Stimulated activated naive CD8-positive, alpha-beta T cell treated with anti-CD3 and anti-CD28 coated beads, Interleukin-15, Interleukin-2, amounts not matched to agents 100 U/mL and 50 U/mL, for 24 hours (primary cell): ENCODE measurements at places on chromosomes 12 and 14.

DNA sequence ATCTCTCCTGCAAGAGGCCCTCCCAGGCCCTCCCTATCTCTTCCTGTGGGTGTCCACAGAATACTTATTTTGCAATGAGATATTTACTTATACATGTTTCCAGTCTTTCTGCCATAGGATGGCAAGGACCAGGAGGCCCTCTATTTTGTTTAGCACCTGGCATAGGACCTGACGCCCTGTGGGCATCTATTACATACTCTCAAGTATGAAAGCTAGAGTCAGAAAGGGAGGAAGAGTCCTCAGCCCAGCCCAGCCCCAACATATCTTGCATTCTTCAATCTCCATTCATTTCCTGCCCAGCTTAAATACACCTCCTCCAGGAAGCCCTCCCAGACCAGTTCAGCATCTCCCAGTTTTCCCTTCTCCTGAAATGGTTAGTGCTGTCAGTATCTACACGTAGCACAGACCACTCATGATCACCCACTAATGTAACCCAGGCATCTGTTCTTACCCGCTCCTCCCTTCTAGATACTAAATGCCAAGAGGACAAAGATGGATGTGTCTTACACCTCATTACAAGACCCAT, 7.4 kb downstream of the FOXN4 start:
- no peak for DNase-seq

DNA sequence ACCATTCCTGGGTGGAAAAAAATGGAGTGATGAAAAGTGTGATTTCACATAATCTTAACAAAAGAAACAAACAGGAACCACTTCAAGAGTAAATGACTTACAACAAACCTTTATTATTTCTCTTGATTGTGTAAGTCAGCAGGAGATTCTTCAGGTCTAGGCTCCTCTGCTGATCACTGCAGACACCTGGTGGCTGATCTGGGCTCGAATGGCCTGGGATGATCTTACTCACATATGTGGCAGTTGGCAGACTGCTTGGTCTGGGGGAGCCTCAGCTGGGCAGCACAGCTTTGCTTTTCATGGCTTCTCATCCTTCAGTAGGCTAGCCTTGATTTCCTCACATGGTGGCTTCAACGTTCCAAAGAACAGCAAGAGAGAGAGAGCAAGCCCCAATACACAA, 215.4 kb upstream of the PRICKLE1 start:
- DNase-seq: no peak

DNA sequence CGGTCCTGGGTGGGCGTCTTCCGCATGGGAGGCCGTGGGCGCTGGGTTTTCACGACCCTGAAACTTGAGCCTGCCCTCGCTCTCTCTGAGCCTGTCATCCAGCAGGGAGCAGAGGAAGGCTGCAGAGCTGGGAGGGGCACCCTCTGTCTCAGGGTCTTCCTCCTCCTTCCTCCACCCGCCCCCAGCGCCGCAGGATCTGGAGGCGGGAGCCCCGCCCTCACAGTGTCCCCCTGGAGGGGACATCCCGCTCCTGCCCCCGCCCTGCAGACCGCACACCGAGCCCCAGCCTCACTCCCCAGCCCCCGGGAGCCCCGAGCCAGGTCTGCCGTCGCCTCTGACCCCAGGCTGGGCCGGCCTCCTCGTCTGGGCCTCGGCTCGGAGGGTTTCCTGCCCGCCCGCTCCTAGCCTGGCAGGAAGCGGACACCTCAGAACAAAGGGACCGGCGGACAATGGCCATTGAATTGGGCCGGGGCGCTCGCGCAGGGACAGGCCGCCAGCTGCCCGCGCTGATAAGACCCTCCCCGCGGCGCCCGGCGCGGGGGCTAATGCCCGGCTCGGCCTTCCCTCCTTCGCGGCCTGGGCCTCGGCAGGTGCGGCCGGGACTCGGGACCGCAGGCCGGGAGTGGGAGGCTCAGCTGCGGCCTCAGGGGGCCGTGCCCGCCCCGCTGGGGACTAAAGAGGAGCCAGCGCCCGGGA, 15.3 kb upstream of the NUDT14 start:
- DNase-seq: no peak

GRCh38 chr12:66751432-66752113, 72.7 kb upstream of the GRIP1 start:
- no peak for DNase-seq

DNA sequence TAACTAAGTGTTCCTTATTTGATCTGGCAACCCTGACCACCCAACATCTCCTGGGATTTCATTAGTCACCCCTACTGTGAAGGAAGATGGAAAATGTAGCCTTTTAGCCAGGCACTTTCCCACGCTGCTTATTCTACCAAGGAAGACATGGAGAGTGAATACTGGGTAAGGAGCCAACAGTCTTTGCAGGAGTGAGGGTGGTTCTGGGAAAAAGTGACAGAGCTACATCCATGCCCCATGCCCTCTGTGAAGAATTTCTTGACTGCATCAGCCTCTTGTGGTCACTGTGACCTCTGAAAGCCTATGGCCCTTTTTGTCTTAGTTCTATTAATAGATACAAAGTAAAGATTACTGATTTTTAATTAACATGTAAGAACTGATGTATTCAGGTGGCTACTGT, 196.0 kb upstream of the EEA1 start:
- no peak for DNase-seq

GRCh38 chr12:16392846-16393535, 45.5 kb downstream of the MGST1 start:
- DNase-seq: no peak

DNA sequence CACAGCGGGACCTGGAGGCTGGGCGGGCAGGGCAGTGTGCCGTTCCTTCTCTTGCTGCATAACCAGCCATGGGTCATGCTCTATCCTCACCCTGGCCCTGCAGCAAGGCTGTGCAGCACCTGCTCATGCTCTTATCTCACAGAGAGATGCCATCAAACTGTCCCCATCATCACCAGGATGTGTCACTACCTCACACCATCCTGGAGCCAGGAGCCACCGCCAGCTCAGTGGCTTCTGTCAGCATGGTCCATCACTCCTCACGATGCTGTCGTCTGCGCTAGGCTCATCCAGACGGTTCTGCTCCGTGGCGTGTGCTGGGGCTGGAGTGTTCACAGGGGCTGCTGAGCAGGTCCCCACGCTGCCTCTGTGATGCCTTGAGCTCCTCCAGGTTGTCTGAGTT, 77.2 kb upstream of the DYNC1H1 start:
- DNase-seq: no peak

DNA sequence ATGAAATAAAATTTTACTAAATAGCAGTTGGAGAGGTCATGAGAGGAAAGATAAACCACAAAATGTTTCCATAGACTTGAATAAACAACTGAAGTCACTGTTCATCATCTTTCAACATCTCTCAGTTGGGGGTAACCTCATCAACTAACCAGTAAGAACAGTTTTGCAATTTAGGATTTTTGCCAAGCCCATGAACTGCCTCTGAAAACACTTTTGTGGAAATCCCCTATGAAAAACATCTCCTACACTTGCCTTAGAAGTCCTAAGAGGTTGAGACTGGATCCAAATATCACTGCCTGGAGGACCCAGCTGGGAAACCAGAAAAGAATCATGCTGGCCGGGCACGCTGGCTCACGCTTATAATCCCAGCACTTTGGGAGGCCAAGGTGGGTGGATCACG, 273.1 kb downstream of the C12orf50 start:
- no peak for DNase-seq

DNA sequence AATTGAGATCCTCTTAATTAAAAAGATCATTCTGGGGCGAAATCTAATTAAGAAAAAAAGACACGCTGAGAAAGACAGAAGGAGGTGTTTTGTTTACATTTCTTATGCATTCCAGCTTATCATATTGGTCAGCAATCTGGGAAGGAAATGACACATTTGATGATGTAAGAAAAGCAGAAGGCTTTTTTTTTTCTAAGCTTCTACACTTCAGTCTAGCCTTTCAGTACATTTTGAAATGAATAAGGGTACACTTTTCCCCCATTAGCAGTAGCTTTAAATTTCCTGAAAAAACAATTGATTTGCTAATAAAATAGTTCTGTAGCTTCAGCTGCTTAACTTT, 5.9 kb upstream of the GSC start:
- DNase-seq: no peak

DNA sequence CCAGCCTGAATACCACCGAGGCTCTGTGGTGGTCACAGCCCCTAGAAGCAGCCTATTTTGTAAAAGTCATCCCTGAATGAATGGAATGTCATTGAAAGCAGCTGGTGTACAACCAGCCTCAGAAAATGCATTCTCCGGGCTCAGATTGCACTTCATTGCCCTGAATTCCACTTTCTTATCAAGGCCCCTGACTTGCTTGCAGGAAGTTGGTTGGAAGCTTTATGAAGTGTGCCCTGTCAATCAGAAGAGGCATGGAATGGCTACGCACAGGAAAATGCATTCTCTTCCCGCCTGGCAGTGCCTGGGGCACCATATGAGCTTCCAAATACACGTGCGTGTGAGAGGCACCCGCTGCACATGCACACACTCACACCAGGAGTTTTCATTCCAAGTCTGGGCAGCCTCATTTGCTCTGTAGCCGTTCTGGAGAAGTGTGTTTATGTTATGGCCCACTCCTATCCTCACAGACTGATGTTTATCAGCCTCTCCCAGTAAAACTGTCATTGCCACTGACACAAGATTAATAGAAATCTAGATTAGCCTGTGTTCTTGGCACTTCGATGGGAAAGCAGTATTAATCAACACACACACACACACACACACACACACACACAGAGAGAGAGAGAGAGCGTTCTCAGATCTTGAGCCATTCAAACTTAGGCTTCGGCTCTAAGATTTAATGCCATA, 63.9 kb downstream of the NUAK1 start:
- no peak for DNase-seq

- no peak for DNase-seq
Observed at GRCh38 chr14:62118461-62118860, 356.2 kb downstream of the SNAPC1 start.
